ENCODE measurements at places on chromosomes 13 and 19.

- no peak for DNase-seq
These were observed 1.3 kb downstream of the GNA15 start for GRCh38 chr19:3137119-3137518.

- DNase-seq = no peak
These were observed 37.5 kb upstream of the POU2F2 start for GRCh38 chr19:42169486-42170413.

DNA sequence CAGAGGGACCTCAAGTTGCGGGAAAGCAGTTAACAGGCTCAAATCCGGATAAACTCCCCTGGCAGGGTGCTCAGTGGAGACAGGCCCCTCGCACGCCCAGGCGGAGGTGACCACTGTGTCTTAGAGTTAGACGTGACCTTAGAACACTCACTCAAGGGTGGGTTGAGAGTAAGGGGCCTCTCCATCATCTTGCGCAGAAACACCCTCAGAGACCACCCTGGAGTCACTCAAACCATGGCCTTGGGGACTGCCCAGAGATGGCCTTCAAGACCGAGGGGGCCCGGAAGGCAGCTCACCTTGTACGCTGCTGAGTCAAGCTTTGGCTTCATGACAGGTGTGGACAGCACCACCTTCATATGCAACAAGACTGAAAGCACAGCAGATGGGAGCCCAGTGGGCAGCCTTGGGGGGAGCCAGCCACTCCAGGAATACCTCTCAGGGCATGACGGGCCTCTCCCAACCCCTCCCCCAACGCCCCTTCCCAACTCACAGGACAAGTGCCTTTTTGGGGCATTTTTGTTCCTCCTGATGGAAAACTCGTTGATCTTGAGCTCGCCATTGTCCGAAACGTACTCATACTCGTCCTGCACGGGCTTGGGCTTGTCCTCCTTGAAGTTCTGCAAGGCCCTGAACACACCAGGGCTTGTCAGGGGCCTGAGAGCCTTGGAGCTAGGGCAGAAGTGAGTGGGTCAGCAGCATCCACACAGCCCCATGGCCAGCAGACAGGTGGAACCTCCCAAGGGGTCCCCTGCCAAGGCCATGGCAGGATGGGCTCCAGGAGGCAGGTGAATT lies 229.2 kb downstream of the TUBA3C start:
- DNase-seq = no peak

- peak; percentile 40 for DNase-seq
These were observed 133.6 kb downstream of the STK24 start for GRCh38 chr13:98443329-98443728.

DNA sequence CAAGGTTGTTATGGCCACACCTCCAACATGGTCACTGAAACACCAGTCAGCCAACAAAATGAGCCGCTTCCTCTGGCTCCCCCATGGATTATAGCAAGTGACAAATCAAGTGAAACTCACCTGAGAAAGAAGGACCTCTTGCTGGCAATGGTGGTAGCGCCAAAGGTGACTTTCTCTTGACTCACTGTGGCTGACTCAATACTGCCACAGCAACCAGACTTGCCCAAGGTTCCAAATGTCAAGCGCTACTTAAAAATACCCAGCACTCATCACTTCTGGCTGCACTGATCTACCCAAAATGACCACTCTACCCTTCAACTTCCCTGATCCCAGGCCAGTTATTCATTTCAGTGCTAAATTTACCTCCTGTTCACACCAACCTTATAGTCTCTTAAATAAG lies 495.5 kb downstream of the FOXO1 start:
- no peak for DNase-seq

DNA sequence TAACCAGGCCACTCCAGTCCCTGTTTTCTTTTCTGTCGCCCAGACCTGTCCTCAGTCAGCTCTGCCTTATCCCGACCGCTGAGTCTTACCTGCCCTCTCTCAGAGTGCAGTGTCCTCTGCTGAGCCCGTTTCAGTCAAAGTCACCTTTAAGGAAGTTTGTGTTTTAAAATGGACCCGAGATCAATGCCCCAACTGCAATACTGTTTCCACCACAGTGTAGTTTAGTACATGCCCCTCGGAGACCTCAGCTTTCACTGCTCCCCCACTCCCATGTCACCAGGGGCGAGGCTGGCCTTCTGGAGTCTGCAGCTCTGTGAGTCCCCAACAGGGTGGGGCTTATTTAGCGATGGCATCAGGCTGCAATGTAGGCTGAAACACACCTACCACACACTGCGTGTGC lies 248.4 kb upstream of the TSHZ3 start:
- DNase-seq = no peak

Data from HS-5 (cell line).